ENCODE measurements at places on chromosomes 5 and 9. TPM values are rescaled to one million over a fixed set of nuclear protein-coding genes. Genes with fewer than 3 reads are reported as not detected.

DNA sequence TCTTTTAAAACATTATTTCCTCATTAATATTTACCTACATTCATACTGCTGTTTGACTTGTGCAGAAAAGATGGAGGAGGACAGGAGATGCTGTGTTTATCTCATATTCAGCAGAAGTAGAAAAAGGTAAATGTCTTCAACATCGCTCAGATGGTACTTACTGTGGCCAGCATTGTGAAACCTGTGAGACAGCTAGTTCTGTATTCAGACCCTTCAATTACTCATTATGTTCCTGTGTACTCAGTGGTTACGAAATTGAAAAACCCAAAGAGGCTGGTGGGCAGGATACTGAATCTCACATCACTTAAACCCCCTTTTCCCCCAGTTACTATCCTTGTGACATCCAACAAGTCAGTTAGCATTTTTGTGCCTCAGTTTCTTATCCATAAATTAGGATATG is 216.0 kb downstream of the KDM4C start:
- no peak for DNase-seq

- peak; percentile 4 for DNase-seq
Measured at GRCh38 chr9:112532427-112532826, 45.8 kb downstream of the KIAA1958 start.

DNA sequence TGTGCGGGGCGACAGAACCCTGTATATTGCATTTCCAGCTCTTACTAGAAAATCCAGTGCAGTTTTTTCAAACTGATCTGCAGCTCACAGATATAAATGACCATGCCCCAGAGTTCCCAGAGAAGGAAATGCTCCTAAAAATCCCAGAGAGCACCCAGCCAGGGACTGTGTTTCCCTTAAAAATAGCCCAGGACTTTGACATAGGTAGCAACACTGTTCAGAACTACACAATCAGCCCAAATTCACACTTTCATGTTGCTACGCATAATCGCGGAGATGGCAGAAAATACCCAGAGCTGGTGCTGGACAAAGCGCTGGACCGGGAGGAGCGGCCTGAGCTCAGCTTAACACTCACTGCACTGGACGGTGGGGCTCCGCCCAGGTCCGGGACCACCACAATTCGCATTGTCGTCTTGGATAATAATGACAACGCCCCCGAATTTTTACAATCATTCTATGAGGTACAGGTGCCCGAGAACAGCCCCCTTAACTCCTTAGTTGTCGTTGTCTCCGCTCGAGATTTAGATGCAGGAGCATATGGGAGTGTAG is 786 bp downstream of the PCDHB5 start:
- DNase-seq = no peak

GRCh38 chr9:93184432-93185265 is 710 bp downstream of the WNK2 start:
- DNase-seq = no peak

DNA sequence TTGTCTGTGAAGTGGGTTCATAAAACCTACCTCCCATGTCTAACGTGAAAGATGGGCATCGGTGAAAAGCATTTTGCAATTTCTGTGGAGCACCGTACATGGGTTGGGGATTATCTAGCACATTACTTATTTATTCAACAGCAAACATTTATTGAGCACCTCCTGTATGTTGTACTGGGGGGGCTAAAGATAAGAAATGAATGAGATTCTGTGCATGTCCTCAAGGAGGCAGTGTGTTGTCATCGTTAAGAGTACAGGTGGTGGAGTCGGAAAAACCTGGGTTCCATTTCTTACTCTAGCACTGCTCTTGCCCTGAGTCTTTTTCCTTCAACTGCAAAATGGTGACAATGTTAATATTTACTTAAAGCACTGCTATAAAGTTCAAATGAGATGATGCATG is 30.4 kb upstream of the DENND1A start:
- no peak for DNase-seq

GRCh38 chr9:135898634-135899407 is 8.5 kb downstream of the CAMSAP1 start:
- no peak for DNase-seq

The HTR1A gene
- 0.78 TPM for total RNA-seq

The CYLC2 gene
- not detected for total RNA-seq

The C6 gene
- 0.49 TPM for total RNA-seq

The RNF130 gene
- 151 TPM for total RNA-seq

All from thoracic aorta (tissue), 2 donors.